ENCODE measurements at places on chromosomes 12 and 14.

GRCh38 chr12:124213666-124214347 lies 81.1 kb upstream of the RFLNA start:
- no peak for DNase-seq

GRCh38 chr12:100959481-100959880 lies 164.9 kb downstream of the ANO4 start:
- no peak for DNase-seq

DNA sequence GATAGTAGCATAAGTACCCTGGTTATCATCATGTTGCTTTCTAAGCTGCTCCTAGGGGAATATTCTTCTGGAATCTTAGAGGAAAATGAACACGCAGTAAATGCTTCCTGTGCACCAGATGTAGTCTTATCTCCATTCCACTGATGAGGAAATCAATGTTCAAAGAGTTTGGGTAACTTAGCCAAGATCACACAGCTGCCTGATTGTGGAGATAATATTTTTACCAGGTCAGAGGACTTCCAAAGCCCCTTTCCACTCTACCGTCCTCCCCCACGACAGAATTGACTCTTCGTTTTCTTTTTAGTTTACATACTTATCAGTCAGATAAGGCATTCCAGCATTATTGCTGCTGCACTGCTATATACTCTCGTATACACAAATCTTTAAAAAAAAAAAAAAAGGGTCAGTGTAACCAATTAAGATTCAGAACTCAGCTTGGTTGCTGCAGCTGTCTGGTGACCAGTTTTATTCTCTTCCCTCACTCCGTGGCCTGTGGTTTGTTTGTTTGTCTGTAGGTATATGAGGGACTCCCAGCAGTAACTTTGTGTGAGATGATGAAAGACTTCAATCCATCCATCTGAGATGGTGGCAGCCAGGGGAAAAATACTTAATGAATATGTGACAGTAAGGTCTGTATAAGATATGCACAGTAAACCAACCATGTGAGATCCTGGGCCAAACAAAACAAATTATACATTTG lies 110.5 kb downstream of the TGFB3 start:
- DNase-seq = no peak

DNA sequence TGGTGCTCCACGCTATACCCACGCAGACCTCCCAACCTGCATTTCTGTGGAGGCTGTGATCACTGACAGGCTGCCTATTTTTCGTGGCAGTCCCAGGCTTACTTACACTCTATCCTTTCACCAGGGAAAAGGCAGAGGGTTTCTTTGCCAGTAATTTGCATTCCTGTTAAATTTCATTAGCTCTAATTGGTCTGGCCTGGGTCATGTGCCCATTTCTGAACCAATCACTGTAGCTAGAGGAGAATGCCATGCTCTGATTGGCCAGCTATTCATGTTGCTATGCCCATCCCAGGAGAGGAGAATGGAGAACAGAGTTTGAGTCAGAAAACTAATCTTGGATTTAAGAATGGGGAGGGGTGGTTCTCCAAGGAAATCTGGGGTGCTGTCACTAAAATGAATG lies 43.2 kb upstream of the TUNAR start:
- no peak for DNase-seq

DNA sequence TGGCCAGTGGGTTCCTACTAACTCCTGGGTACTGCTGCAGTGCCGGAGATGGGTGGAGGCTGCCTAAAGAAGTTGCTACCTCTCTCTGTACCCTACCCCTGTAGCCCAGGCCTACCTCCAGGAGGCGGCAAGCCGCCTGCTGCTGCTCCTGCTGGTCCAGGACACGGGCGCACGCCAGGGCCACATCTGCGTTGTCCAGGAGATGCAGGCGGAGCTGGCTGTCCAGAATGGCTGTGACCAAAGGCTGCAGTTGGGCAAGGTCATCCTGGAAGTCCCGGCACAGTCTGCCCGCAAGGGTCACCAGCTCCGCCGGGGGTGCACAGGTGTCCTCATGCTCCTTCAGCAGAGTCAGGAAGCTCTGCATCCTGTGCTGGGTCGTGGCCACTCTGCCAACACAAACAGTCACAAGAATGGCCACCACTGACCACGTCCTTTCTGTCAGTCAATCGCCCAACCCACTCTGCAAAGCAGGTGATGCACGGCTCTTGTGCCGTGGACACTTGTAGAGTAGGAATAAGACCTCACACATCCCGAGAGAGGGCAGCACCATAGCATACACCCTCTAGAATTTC lies 1.6 kb downstream of the ANHX start:
- DNase-seq = no peak

- DNase-seq = no peak
These were observed 159.3 kb downstream of the DAD1 start for GRCh38 chr14:22429546-22430294.

DNA sequence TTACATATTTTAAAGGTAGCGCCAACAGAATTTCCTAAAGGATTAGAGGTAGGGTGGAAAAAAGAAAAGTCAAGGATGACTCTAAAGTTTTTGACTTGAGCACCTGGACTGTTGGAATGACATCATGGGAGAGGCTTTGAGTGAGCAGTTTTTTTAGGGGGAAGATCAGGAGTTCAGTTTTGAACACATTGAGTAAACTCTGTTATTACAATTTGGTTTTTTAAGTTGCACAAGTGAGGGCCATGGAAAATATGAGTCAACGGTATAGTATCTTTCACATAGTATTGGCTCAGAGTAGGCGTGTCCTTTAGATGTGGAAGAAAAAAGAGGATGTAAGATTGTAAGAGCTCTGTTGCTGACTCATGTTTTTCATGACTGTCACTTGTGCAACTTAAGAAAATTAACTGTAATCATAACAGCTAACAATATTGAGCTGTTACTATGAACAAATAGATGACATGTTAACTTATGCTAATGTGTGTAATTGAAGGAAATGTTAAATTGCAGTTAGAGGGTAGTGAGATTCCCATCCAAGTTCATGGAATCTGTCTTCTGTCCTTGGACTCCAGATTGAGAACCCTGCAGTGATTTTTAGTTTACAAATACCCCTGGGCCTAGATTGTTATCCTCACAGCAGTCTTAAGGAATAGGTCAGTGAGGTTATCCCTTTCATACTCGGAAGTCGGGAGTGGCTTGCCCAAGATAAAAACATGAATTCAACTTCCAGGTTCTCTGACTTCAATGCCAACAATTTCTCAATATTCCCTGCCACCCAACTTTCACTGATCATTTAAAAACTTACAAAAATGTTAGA lies 48.2 kb upstream of the ATP2B1 start:
- no peak for DNase-seq

Data from hippocampal formation (tissue), 2 donors.